ENCODE measurements at places on chromosomes 2 and 18.

GRCh38 chr2:207122651-207123334 is 43.0 kb downstream of the KLF7 start:
- no peak for DNase-seq

DNA sequence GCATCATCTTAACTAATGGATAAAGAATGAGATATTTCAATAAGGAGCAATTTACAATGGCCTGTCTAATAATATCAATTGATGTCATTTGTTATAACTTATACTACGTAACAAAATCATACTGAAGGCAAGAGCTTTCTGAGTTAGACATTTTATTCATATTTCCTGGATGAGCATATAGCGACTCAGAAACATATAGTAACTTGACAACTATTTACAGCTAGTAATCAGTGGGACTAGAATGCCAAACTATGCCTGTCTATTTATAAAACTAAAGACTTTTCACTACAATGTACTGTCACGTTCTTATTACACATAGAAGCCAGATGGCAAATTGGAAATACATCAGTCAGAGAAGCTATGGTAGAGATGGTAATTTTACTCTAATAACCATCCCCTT is 766.2 kb upstream of the TMEFF2 start:
- DNase-seq, result no peak

DNA sequence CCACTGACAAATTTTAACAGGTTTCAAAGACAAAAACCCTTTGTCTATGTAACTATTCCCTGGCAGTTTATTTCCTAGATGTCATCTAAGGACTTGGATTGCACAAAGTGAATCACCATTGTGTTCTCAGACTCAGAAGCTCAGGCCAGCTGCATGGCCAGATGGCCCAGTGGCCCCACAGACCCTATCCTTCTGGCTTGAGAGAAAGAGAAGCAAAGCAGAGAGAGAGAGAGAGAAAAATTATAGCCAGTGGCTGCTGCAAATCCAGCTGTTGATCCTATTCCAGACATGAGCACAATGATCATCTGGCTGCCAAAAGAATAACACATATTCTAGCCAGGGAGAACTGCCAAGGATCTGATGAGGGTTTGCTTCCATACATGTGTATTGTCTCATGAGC is 25.8 kb downstream of the CTLA4 start:
- DNase-seq, result no peak

DNA sequence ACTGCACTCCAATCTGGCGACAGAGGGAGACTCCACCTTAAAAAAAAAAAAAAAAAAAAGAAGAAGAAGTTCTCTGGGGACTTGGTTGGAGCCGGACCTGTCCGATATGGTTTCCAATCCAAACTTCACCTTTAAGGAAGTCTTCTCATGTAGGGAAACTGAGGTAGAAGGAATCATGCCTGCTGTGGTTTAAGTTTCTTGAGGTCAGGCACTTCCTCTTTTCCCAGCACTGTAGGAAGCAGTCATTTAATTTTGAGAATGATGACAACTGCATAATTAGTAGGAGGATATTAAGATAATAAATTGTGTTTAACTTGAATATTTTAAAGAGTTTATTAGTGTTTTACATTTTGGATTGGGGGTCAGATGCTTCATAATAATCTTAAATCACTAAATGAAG is 62.9 kb downstream of the KCNE4 start:
- DNase-seq, result no peak

GRCh38 chr2:128439031-128439790 is 120.5 kb upstream of the HS6ST1 start:
- no peak for DNase-seq

GRCh38 chr2:1366546-1367134 is 46.6 kb upstream of the TPO start:
- no peak for DNase-seq

DNA sequence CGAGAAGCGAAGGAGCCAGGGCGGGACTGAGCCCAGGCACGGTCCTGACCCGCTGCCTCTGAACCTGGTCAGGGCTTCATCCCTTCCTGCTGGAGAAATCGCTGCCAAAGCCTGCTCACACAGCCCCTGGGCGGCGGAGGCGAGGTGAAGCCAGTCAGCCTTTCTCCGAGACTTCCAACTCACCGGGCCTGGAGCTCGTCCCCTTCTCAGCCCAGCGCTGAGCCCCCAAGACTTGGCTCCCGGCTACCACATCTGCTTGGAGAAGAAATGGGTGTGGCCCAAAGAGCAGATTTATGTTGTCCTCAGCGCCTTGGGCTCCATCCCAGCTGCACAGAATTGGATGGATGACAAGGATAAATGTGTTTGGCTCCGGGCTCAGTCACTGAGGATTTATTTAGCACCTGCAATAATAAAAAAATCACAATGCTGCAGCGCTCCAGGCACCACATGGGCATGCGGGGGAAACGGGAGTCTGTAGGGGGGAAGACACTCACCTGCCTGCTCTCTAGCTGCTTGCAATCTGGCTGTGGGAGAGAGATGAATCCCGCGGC is 64.9 kb downstream of the ACTR2 start:
- DNase-seq, result no peak

GRCh38 chr2:237074211-237074993 is 11.3 kb upstream of the COPS8 start:
- no peak for DNase-seq

DNA sequence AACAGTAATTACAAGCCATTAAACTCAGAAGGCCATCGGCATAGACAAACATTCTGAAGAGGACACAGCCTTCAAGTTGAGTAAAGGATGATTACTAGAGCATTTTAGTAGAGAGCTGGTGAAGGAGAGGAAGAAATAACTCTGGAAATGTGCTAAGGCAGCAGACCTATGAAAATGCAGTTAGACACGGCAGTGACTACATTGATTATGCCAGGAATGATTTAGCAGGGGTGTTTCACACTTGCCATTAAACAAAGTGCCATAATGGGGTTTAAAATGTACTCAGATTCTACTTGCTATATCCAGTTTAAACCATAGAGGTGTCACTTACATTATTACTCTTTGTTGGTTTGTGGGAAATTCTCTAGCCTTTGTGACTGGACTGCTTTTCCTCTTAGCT is 372.3 kb downstream of the CPS1 start:
- DNase-seq, result no peak

DNA sequence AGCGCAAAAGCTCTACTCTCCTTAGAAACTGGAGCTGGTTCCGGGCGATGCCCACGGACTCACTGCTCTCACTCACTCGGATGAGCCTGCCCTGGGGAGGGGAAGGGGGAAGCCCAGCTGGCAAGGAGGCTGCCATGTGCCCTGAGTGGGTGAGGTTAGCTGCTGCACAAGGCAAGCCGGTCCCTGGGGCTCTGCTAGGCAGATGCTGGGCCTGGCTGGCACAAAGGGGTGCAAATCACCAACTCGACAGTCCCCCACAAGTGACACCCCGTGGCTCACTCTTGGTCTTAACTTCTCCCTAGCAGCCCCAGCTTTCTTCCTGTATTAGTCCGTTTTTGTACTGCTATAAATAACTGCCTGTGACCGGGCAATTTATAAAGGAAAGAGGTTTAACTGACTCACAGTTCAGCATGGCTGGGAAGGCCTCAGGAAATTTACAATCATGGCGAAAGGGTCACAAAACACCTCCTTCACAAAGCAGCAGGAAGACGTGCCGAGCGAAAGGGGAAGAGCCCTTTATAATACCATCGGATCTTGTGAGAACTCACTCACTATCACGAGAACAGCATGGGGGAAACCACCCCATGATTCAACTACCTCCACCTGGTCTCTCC is 33.2 kb downstream of the ADCY3 start:
- DNase-seq, result no peak

GRCh38 chr18:6434987-6435709 is 20.4 kb upstream of the L3MBTL4 start:
- DNase-seq, result no peak

DNA sequence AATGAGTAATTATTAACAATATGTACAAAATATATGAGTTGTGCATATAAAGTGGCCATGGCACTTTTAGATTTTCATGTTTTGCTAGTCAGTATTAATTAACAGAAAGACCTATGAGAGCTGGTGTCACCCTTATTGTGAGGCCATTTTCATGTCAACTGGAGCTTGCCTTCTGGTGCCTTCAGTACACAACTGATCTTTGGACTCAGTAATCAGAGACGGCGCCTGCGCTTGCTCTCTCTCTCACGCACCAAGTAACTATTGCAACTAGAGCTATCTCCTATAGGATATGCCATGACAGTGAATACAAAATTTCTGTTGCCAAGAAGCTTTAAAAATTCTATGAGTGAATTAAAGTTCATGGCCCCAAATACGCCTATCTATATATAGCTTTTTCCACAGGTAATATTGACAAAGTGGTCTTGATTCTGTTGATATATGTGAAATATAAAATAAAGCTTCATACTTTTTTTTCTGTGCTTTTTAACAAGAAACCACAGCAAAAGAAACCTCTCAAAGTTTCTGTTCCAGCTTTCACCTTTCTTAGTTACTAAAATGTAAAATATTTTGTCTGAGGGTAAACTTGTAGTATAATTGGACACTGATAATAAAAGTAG is 2.9 kb downstream of the SERTAD2 start:
- DNase-seq, result no peak

DNA sequence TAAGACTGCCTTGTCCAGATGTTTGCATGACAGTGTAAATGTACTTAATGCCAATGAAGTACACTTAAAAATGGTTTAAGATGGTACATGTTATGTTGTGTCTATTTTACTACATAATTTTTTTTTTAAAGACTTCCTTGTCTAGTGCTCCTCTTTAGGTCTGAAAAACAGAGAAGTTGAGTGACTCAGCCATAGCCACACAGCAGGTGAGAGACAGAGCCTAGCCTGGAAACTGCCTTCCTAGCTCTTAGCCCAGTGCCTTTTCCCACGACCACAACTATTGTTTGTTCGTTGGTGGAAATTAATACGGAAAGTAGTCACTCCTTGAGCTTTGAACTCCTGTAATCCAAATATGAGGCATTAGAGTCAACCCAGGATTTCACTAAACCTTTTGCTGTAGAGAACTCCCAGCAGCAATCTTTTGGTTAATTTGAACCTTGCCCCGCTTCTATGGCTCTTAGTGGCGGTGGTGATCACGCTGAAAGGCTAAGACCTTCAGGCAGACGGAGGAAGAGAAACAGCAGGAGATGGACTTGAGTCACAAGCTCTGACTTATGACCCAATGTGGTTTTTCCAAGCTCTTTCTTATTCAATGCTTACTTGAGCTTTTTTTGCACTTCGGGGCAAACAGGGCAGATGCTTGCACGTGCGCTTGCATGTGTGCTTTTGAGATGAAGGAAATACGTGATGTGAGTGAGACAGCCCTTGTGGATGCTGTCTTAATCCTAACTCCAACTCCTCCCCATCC is 21.2 kb downstream of the TRIB2 start:
- no peak for DNase-seq

DNA sequence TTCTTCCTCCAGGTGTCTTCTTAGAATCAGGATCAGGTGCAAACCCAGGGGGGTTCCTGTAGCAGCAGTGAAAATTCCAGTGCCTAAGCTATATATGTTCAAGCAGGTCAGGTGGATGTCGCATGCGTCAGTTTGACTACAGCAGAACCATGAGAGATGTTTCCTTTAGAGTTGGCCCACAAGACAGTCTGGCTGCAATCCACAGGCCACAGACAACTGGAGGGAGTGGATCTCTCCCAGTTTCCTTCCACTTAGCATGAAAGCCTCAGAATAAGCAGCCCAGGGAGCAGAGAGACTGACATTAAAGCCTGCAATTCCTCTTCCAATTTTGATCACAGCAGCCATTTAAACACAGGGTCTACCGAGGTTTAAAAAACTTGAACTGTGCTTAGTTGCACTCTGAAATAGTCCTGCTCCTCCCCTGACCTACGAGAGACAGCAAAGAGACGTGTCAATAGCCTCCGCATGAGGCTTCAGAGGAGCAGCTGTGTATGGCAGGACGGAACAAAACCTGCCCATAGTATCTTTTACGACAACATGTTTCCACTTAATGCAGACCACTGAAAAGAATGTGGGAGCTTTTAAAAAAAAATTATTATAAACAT is 988 bp upstream of the KCNE4 start:
- no peak for DNase-seq

- no peak for DNase-seq
These were observed 103.3 kb upstream of the VRK2 start for GRCh38 chr2:57943315-57943714.

DNA sequence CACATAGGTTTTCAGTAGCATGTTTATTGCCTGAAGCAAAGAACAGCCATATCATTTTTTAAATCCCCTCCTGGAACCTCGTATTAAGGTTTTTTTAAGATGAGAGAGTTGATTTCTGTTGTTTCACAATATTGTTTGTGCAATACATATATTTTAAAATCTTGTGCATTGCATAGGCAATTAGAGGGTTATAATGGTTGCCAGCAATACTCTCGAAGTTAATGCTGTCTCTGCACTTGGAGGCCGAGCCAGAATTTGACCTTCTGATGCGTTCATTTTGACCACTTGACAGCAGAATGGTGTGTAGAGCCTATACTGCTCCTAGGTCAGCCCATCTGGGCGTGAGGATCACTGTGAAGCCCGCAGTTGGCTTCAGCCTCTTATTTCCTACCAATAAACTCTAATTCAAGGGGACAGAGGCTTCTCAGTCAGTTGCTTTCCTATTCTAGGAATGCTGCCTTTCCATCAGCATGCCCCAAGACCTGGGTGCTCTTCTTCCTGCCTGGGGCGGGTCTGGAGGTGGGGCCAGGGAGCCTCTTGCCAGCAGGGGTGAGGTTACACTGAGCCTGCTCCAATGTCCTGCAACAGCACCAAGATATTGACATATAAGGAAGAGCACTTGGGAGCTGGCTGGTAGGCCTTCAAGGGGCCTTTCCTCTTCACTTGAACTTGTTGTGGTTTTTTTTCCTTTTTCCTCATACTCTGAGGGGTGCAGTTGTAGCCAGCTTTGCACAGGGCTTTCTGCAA is 91.4 kb upstream of the BCL2L11 start:
- no peak for DNase-seq

DNA sequence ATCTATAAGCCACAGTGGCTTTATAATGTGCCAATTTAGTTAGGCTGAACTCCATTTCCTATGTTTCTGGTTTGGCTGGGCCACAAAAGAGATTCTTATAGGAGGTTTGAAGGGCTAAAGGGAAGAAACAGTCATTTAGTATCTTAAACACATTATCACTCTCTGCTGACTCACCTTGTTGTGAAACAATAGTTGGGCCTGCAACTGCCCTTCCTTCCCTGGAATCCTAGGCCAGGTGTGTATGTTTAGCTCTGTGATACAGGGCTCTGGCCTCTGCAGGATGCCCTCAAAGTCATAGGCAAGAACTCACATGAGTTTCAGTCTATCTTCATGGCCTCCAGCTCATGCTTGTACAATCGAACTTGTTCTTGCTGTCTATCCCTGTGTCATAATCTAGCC is 400.0 kb upstream of the CELF4 start:
- no peak for DNase-seq

Measured in omental fat pad (tissue), 4 donors.